Stimulated activated CD8-positive, alpha-beta memory T cell treated with anti-CD3 and anti-CD28 coated beads, Interleukin-15, amount 100 ng/mL, for 48 hours (primary cell): ENCODE measurements at places on chromosomes 4 and X.

- no peak for DNase-seq
Measured at GRCh38 chrX:112731793-112732192, 52.1 kb upstream of the LHFPL1 start.

DNA sequence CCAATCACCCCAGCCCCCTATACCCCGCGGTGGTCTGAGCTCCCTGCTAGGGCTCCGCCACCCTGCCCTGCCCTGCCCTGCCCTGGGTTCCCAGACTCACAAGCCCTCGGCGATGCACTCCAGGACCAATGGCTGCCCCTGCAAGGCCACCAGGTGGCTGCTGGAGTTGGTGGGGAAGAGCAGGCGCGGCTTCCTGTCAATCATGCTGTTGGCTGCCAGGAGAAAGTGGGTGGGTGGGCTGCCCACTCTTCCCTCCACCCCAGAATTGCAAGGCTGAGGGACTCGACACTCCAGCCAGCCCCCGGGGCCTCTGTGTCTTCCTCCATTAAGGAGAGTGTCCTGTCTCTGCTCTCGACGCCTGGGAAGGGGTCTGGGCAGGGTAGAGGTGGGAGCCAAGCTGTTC lies 15.7 kb downstream of the L1CAM start:
- DNase-seq: no peak

GRCh38 chrX:38898261-38898660 lies 97.0 kb downstream of the MID1IP1 start:
- DNase-seq: no peak

DNA sequence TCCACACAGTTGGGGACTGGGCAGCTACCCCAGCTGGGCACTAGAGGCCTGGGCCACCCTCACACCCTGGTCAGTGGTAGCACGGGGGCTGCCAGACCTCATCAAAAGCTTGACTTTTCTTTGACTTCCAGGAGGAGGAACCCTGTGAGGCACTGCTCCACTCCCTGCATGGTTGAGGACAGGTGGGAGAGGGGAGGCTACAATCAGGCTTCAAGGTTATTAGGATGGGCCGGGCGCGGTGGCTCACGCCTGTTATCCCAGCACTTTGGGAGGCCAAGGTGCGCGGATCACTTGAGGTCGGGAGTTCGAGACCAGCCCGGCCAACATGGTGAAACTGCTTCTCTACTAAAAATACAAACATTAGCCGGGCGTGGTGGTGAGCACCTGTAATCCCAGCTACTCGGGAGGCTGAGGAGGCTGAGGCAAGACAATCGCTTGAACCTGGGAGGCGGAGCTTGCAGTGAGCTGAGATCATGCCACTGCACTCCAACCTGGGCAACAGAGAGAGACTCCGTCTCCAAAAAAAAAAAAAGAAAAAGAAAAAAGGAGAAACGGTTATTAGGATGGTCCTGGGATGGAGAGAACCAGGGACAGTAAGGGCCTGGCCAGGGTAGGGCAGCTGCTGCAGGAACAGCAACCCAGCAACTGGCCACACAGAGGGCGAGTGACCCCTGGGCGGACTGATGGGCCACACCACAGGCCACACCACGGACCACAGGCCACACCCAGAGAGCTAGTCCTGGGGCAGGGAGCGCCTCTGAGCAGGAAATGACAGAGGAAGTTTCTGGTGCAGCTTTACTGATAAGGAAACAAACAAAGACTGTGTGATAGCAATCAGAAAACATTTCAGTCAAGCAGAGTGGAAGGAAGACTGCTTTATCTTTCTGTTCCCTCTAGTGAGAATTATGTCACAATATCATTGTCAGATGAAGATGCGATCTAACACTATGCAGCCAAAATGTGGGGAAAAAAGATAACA lies 20.5 kb upstream of the OPN1LW start:
- DNase-seq: peak; percentile 14

DNA sequence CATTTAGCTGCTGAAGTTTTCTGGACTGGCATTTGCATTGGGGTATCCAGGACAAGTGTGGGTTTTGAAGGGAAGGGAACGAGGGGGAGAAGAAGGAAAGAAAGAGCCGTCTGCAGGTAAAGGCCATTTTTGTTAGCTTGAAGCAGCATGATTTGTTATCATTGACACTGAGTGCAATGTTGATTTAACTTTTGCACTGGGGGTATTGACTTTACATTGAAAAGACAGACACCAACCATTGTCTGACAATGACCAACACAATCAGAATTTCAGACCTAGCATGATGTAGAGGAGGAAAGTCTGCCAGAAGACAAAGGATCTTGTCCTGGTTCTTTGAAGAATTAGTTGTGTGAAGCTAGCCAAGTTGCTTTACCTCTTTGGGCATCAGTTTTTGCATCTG lies 39.6 kb upstream of the IGFBP7 start:
- no peak for DNase-seq

DNA sequence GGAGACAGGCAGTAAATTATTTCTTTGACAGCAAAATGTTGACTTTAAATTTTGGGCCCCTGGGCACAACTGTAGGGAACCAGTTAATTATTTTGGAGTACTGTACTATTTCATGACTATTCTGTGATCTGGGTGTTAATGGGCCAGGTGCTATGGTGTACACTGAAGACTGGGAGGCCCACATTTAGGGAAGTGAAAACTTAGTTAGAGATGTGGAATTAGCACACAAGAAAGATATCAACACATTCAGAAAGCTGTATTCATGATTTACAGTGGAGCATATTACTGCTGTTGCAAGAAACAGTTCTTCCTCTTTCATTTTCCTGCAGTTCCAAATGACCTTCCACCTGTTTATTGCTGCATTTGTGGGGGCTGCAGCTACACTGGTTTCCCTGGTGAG lies 12.4 kb downstream of the PLP1 start:
- no peak for DNase-seq

DNA sequence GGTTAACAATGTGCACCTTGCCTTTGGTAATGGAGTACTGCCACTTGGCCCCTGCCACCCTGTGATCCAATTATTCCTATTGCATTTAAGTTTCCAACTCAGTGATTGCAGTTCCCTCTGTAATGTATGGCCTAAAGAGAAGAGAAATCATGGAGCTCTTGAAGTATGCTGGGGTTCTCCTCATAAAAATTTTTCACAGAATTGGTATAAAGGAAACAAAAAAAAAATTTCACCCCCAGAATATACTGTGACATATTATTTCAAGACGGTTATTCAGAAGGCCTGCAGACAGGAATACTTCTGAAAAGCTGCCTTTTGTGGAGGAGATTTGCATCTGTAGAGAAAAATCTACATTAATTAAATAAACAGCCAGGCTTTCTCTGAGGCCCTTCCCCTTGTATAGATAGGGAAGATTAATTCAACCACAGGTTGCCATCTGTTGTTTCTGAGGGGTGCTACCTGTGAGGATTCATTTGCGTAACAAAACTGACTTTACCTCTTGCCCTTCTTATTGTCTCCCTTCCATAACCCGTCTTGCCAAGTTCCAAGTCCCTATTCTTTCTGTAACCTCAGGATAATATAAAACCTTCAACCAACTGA lies 94.8 kb upstream of the LANCL3 start:
- no peak for DNase-seq

DNA sequence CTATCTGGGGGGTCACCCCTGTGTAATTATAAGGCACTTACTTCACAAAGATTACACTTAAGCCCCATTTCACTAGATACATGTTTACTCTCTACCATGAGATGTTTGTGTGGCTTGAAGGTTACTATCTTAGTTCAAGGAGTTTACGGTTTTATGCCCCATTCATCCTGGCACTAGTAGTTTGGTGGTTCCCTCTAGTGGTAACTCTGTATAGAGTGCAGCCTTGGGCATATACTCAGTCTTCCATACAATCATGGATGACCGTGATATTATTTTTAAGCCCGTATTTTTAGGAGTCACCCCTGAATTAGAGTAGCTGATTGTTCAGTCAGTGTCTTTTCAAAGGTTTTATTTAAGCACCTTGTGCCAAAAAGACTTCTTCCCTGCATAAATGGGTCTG lies 109.9 kb upstream of the FAM47C start:
- no peak for DNase-seq

GRCh38 chr4:82890901-82891706 lies at the start of gene SEC31A:
Gene SEC31A (minus strand): TSS chr4:82891153. CDS start chr4:82881936, 9,217 bp downstream.
- DNase-seq: peak; percentile 97

DNA sequence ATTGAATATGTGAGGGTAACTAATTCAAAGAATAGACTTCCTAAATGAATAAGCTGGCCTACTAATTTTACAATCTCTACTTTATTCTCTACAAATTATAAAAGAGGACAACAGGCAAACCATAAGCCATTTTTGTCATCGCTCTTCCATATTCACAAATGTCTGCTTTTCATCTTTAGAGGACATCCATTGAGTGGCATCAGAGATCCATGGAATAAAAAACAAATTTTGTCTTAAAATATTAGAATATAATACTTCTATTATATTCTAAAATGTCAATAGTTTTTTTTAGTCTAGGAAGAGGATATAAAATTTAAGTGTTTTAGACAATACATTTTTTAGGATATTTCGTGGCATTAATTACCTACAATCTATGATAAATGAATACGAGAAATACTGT lies 300.9 kb upstream of the TACR3 start:
- DNase-seq: no peak

DNA sequence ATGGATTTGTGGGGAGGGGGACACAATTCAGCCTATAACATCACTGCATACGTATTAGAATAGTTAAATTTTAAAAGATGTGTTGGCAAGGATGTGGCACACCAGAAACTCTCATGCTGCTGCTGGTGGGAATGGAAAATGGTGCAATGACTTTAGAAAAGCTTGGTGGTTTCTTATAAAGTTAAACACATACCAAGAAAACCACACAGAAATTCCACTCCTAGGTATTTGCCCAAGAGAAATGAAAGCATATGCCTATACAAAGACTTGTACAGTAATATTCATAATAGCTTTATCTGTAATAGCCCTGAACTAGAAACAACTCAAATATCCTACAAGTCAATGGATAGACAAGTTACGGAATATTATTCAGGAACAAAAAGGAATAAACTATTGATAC lies 71.3 kb upstream of the PDHA1 start:
- DNase-seq: no peak

- no peak for DNase-seq
Measured at GRCh38 chr4:140326395-140326993, 47.0 kb upstream of the SCOC start.

DNA sequence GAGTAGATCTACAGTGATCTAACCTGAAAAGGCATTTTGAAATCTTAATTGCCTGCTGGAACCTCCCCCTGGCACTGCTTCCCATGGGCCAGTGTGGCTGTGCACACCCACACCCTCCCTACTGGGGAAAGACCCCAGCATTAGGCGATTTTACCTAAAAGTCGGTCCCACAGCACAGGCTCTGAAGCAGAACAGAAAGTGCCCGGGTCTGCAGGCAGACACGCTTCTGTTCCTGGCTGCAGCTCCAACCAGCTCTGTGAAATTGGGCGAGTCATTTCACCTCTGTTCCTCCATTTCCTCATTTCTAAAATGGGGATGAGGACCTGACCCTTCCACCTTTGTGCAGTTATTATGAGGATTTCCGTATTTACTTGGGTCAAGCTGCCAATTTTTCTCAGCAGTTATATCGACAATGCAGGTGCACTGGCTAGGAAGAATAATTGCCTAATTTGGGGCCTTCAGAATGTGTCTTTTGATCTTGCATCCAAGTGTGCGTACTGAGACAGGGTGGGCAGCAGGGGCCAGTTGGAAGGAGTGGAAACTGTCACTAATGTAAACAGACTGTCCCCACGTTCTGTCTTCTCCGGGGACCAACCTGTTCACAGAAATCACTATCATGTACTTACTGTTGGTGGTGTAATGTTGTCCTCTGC lies 7.1 kb downstream of the KLF3 start:
- DNase-seq: no peak

DNA sequence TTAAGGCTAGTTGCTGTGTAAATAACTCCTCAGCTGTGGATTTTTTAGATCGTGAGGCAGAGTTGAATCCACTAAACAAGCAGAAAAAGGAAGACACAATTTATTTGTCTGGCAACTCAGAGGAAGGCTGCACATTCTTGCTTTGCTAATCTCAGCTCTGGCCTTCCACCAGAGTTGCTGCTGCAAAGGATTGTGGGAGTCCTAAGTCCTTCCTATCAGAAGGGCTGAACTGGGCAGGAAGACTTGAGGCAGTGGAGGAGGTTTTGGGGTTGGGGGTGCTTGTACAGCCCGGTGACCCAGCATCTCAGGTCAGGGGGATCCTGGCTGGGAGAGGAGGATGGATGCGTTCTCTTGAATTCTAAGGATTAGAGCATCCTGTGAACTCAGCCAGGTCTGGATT lies 11.0 kb upstream of the VSIG1 start:
- DNase-seq: no peak

- no peak for DNase-seq
Measured at GRCh38 chr4:8834681-8835220, 36.9 kb downstream of the HMX1 start.

- DNase-seq: no peak
Measured at GRCh38 chrX:155031657-155032056, 5.0 kb downstream of the FUNDC2 start.

DNA sequence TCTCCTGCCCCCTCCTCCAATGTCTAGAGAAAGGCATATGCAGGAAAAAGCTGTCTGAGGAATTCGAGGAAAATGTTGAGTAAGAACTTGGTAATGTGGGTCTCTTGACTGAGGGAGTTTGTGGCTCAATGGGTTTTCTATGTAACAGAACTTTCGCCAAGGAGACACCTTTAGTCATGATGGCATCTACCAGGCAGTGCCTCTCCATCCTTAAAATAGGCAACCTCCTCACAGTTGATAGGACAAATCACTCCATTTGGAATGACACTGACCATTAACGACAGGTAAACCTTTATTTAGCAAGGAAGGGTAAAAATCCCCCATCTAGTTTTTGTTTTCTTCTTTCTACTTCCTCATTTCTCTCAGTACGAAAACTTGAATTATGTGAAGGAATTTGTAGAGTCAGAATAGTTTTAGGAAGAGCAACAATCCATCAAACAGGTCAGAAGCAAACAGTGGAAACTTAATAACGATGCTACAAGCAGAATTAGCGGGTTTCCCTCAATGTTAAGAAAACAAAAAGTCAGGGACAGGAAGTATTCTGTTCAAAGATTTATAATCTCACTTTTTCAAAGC lies 2.7 kb downstream of the GSX2 start:
- no peak for DNase-seq

DNA sequence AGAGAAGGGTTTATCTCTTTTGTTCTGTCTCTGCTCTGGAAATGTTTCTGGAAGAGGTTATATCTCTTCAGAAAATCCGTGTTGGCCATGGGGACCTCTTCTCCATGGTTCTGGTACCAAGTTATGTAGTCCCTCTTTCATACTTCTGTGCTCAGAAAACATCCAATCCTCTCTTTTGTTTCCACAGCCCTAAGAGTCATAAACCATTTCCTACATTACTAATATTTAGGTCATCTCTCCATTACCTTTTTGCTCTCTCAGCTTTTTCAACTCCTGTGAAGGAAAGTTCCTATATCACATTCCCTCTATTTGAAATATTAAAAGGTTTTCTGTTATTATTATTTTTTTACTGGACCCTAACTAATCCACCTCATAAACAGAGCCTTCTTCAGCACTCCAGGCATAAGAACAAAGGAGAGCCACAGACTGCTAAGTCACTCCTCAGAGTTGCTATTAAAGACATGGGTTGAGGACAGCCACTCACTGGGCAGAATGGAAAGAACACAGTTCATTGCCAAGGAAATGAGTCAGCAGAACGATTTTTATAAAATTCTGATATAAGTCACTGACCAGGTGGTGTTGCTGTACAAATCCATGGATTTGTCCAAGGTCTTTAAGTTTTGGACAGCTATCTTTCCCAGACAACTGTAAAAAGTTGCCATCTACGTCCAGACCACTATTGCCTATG lies 122.4 kb upstream of the NPY2R start:
- DNase-seq: no peak

- DNase-seq: no peak
Measured at GRCh38 chr4:183146478-183146877, 47.4 kb downstream of the WWC2 start.
